ENCODE measurements at places on chromosomes 5 and 9.

- no peak for DNase-seq
Observed at GRCh38 chr9:1794547-1795270, 220.4 kb upstream of the SMARCA2 start.

- no peak for DNase-seq
Observed at GRCh38 chr5:15424769-15425168, 75.2 kb upstream of the FBXL7 start.

DNA sequence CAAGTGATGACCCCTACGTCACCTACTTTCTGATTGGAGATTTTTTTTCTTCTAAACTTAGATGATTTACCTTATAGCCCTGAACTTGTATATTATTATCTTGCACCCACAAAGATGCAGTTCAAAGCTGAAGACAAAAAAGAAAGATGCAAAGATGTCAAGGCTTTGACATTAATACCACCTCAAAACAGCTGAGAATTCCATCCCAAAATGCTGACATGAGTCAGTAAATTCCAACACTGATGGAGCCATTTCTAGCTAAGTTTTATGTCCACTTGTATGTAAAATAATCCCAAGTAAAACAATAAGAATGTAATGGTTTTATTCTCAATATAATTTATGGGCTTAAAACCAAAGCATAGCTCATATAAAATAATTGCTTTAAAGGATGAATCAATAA lies 91.5 kb upstream of the CDH9 start:
- no peak for DNase-seq

DNA sequence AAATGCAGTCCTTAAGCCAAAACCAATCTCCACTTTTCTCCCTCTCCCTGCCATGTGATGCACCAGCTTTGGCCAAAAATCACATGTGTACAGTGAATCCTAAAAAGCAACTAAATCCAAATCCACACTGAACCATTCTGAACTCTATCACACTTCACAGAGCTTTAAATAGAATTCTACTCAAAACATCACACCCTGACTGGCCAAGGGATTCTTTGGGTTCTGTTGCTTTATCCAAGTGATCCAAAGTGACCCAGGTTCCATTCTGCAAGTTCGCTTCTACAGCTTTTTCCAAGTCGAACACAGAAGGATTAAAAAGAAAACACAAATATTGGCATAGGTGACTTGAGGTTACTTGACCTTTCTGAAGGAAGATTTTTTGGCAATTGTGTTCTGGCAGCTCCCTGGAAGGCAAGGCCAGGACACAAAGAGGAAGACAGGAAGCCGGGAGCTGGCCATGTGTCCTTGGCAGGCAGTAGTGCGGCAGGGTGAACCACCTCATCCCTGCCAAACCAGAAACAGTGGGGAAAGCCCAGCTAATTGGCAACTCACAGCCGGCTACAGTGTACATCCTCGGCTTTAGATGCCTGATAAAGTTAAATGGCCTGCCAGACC lies 115.0 kb downstream of the NFIB start:
- DNase-seq = no peak

- DNase-seq = no peak
Observed at GRCh38 chr9:107390778-107391177, 98.8 kb downstream of the KLF4 start.

DNA sequence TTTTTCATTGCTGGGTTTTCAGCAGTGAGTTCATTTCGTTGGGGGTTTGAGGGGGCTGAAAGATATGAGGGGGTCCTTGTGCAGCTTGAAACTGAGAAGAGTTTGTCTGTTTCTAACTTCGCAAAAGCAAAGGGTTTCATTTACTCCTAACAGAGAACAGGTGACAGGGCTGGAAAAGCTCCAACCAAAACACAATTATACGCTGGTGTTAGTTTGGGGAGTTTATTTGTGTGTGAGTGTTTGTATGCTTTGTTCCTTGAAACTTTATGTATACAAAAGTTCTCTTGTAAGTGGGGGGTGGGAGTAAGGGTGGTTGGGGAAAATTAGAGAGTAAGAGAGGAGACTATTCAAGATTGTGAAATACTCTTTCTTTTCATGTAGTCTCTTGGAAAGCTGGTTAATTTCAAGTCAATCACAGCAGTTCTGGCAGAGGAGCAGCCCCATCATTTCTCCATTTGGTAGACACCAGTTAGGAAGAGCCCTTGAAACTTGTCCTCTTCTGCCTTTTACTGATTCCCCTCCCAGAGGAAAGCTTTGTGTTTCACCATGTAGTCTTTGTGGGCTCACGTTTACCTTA lies 881 bp downstream of the TNFAIP8 start:
- DNase-seq = no peak

- DNase-seq = no peak
Observed at GRCh38 chr5:87103616-87104287, 163.9 kb upstream of the RASA1 start.

DNA sequence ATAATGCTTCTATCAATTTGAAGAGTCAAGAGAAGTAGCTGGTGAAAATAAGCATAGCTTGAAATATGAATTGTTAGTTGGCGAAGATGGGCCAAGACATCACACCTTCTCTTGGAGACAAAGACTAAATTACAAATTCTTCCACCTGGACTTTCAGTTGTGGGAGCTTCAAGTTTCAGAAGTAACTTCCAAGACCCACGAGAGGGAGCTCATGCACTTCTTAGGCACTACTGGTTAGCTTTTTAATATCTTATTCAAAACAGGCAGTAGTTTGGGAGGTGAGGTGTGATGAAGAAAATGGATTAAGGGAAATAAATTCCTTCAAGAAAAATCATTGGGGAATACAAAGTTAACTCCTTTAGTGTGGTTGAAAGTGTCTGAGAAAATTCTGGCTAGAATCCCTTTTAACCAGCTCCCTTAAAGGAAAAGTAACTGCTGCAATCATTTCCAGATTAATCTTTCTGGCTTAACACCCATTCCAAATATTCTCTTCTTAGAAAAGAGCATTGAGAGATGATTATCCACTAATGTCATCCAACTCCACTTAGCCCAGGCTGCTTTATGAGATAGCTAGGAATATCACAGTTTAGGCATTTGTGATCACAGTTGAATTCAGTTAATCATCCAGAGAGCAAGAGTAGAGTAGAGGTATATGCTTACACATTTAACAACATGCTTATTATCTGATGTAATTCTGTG lies 139.5 kb upstream of the DMRTA1 start:
- peak; percentile 12 for DNase-seq

Measured in AG09319 (cell line).